Stimulated activated CD4-positive, alpha-beta T cell treated with anti-CD3 and anti-CD28 coated beads, Interleukin-4, amount 100 ng/mL, for 1 hour (primary cell): ENCODE measurements at places on chromosomes 16 and 17.

DNA sequence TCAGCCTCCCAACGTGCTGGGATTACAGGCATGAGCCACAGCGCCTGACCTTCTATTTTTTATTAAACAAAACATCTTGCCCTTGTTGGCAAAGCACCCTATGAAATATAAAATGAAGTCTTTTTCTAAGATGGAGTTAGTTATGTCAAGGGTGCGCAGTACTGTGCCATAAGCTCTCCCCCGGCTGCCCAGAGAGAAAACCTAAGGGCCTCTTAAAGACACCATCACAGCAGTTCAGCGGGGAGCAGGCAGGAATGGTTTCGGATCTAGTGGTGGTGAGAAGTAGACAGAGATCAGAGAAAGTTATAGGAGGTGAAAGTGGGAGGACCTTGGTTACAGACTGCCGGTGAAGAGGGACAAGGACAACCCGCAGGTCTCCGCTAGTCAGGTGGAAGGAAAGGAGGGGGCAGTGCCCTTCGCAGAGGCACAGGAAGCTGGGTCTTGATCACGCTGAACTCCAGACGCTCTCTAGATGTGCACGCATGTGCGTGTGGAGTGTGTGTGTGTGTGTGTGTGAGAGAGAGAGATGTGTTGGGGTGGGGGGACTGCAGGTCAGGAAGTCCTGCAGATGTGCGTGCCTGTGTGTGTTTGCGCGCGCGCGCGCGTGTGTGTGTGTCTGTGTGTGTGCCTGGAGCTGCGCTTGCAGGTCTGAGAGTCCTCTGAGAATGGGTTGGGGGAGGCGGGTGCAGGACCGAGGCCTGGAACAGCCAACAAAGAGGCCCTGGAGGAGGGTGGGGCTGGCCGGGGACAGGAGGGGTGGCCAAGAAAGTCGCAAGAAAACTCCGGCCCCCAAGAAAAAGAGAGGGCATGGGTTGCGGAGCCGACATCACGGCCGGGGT, 748 bp upstream of the CMTM3 start:
- DNase-seq: peak; percentile 62

DNA sequence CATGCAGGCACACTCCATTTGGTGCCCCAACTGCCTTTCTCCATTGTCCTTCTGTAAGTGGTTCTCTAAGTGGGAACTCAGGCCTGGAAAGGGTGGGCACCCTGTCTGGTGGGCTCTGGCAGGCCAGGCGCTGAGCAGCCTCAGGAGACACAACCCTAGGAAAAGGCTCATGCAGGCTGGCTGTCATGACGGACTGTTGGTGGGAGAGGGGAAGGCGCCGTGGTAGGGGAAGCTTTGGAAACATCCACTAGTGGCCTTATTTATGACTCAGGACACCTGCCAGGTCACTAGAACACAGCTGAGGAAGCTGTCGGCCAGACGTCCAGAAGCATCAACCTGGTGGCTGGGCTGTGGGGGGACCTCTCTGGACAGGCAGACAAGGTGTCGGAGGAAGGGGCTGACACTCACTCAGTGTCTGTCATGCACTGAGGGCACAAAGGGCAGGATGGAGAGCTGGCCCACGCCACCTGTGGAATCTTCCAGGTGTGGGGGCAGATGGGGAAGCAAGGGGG, 216.0 kb downstream of the SEC14L1 start:
- DNase-seq: no peak

- no peak for DNase-seq
These were observed 67.7 kb downstream of the MPRIP start for GRCh38 chr17:17109907-17110306.

GRCh38 chr17:73430165-73430680, 118.4 kb upstream of the CDC42EP4 start:
- no peak for DNase-seq

- no peak for DNase-seq
These were observed 18.6 kb upstream of the TNFSF12 start for GRCh38 chr17:7530023-7530900.

GRCh38 chr17:53630638-53631037, 192.1 kb upstream of the KIF2B start:
- no peak for DNase-seq

- DNase-seq: no peak
These were observed 143.0 kb upstream of the NOL11 start for GRCh38 chr17:67574658-67575293.

DNA sequence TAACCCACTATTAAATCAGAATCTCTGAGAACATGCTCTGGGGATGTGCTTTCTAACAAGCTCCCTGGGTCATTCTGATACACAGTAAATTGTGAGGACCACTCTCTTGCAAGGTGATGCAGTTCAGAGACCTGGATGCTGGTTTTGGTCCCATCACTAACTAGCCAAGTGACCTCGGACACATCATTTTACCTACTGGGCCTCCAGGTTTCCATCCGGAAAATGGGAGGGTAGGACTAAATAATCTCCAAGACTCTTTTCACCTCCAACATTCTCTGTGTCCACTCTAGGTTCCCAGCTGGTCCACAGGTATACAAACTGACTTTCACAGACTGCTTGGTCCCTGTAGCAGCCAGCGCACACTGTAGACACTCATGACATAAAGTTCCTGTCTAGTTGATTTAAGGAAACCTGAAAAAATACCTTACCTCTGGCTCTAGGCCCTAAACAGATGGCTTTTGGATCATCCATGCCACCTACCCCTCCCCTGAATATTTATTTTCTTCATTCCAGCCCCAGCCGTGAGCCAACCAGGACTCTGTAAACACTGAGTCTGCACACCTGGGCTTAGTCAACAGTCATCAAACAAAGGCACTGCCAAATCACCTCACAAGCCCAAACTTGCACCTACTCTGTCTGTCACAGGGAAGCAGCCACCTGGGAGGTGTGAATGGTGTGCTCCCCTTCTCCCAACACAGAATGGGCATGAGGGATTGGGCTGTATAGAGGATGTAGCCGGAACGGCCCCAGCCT, 51.3 kb upstream of the MRPS23 start:
- no peak for DNase-seq

DNA sequence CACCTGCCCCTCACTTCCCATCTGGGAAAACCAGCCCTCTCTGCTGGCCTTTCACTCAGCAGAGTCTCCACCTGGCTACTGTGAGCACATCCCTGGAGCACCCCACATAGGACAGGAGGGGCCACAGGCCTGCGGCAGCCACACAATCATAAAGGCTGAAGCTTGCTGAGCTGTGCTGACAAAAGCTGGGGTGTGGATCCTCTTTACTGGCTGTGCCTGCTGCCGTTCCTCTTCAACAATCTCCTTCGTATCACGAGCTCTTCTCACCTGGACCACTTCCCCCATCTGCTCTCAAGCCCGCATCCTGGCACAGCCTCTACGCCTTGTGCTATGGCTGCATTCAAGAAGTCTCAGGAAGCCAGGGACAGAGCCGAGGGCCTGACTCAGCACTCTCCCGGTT, 86.1 kb downstream of the ZNF778 start:
- no peak for DNase-seq

DNA sequence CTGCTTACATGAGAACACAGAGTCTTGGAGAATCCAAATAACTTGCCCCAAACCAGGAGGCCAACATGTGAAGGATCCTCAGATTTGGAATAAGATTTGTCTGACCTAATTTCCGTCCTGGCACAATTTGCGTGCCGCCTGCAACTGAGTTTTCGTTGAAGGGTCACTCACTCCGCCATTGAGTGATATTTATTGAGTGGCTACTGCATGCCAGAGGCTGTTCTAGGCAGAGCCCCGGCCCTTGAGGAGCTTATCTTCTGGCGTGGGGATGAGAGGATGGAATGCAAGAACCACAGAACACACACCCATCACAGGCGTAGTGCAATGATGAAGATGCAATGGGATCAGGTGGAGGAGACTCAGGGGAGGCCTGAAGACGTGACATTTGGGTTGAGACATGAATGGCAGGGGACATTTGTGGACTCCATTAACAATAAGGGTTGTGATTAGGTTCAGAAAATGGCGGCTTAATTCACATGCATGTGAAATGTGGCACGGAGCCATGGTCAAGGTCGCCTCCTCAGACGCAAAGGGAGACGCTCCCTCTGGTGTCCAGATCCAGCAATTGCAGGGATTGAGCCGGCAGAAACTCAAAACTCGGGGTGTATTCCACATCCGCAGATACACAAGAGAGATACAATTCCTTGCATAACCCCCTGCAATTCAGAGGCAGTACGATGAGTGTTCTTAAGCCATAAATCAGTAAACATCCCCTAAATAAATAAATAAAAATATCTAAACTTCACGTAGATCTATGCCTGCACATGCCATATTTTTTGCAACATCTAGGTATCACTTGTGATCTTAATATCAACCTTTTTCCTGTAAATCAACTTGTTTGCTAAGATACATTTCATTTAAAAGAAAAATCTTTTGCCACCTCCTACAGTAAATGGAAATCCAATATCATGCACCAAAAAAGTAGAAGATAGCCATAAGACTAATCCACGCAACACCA, 57.9 kb upstream of the CACNG4 start:
- DNase-seq: peak; percentile 68

DNA sequence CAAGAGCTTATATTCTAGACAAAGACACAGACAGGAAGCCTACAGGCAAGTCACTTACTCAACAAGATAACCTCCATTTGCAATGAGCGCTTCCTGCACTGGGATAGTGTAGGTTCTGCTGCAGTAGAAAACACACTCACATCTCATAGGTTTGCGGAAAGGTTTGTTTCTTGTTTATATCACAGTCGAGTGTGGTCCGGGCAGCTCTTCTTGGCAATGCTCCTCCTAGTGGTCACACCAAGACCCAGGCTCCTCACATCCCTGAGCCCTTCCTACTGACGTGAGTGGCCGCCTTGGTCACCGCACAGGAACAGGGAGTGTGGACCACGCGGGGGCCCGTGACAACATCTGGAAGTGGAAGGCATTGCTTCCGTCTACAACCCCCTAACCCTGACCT, 48.0 kb upstream of the RBFOX3 start:
- DNase-seq: no peak

GRCh38 chr17:44947461-44948314, at the start of gene KIF18B:
Gene KIF18B, minus strand, starts transcription at chr17:44947773. Its CDS starts 11,429 bp downstream, at chr17:44936344.
- DNase-seq: peak; percentile 84

DNA sequence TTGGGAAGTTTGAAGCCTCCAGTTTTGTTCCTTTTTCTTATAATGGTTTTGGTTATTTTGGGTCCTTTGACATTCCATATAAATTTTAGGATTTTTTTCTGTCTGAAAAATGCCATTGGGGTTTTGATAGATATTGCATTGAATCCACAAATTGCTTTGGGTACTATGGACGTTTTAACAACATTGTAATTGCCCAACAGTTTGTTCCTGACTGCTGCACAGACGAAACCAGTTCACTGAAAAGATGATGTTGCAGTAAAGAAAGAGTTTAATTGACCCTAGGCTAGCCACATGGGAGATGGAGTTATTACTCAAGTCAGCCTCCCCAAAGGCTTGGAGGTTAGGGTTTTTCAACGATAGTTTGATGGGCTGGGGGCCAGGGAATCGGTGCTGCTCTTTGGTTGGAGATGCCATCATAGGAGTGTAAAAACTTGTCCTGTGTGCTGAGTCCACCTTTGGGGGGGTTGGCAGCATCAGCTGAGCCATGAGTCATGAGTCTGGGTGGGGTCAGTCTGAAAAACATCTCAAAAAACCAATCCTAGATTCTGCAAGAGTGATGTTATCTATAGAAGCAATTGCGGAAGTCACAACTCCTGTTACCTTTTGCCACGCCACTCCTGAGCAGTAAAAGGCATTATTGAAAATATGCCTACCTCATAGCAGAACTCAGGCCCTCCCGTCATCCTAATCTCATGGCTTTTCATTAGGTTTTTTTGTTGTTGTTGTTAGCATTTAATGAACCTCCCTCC, 2.7 kb upstream of the PRSS41 start:
- DNase-seq: no peak

GRCh38 chr16:67873435-67874370, 851 bp downstream of the EDC4 start:
- no peak for DNase-seq

- no peak for DNase-seq
These were observed 4.6 kb downstream of the PAQR4 start for GRCh38 chr16:2973605-2974318.

DNA sequence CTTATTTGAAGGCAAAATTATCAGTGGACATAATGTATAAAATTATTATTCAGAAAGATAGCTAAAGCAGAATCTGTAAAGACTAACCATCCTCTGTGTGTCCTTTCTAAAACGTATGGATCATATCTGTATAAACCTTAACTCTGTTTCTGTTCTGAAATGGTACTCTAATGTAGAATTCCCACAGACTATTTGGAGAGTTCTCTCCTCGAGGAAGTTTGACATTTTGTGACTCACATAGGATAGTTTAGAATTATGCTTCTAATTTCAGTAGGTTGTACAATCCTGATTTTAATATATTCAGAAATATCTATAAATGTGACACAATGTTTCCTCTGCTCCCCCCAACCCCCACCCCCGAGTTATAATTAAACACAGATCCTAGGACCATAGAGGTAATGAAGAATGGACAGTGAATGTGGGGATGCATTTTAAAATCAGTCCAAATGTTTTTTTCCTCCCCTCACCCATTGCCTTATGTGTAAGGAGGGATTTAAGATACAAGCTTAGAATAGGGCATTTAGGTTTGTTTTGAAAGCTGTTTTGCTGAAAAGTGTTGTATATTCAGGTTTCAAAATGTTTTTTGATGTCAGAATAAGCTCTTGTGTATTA, 66.8 kb downstream of the BCAS3 start:
- no peak for DNase-seq

DNA sequence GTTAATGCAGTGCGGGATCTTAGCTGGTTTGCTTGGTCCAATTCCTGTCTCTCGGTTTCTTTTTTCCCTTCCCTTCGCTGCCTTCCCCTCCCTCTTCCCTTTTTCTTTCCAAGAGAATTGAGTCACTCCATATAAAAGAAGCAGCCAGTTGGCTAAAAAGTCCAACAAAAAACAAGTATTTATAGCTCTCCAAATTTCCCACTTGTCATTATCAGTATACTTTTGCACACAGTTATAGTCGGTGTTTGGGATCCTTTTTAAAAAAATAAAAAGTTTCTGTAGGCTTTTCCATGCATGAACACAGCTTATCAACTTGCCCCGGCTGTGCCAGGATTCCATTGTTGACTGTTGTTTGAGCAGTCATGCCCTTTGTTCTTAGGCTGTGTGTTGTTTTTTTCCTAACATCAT, 24.9 kb downstream of the HMOX2 start:
- DNase-seq: no peak
